DMS53 (cell line): ENCODE measurements at places on chromosomes 13 and 19.

- no peak for DNase-seq
Measured at GRCh38 chr19:43286096-43286495, 16.8 kb upstream of the PSG9 start.

- no peak for DNase-seq
Measured at GRCh38 chr13:105904034-105904742, 631.3 kb downstream of the EFNB2 start.

GRCh38 chr13:49669735-49670309, 21.5 kb downstream of the EBPL start:
- peak; percentile 82 for DNase-seq

DNA sequence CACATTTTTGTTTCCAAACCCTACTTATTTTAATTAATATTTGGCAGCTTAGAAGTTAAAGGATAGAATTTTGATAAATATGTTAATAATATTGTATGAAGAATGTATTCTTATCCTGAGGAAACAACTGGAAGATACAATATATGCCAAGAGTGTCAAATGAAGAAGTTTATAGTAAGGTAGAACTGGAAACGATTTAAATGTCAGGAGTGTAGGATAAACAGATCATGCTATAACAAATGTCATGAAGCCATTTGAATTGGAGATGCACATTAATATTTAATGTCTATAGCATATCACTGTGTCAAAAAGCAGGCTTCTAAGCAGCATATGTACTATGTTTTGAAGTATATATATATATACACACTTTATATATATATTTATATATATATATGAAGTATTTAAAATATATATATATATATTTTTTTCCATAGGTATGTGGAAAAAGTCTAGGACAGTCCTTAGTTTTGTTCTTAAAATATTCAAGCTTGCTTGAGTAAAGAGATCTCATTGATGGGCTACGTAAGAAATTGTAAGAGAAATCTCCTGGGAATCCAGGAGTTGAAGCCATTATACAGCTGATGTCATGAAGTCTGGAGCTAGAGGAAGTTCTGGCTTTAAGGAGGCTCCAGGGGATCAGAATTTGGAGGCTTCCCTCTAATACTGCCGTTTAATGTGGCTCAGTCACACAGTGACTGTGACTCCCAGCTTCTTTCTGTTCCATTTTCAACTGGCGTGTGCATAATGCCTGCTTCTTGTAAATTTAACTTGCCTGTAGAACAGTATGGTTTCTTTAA, 79.9 kb upstream of the MYCBP2 start:
- no peak for DNase-seq

GRCh38 chr13:35988648-35989081, 142.5 kb downstream of the DCLK1 start:
- DNase-seq, result no peak
